ENCODE measurements at places on chromosomes 11 and 22.

DNA sequence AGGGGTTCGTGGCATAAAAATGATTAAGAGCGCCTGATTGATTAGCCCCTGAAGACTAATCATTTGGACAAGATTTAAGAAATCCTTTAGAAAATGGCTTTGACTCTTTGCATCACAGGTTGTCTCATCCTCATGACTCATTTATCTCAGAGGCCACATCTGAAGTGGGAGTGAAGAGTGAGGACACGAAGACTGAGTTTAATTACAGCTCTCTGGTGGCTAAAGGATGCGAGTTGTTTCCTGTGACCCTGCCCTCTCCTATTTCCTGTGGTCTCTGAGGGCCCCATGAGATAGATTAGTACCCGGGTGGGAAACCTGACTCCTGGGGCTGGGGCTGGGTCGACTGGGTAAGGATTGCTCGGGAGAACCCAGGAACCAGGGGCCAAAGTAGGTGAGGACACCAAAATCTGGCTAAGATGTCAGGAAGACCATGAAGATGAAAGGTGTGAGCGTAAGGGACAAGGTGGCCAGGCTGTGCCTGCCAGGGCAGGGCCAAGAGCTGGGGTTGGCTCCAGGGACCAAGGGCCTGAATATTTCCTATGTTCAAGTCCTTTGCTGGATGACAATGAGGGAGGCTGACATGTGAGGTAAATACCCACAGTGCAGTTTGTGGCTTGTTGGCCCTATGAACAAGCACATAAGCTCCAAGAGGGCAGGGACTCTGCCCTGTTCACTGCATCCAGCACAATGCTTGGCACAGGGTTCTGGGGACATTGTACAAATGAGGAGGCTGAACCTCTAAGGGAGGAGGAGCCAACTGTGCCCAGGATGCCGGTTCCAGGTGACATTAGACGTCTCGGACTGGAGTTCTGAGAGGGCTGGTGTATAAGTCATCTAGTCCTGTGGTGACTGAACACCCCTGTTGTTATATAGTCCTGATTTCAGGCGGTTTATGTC is 3.6 kb downstream of the OTOG start:
- DNase-seq: no peak

- DNase-seq: no peak
Measured at GRCh38 chr11:88015170-88015569, 160.1 kb downstream of the RAB38 start.

GRCh38 chr11:36487619-36488018 is 22.5 kb downstream of the TRAF6 start:
- DNase-seq: no peak

DNA sequence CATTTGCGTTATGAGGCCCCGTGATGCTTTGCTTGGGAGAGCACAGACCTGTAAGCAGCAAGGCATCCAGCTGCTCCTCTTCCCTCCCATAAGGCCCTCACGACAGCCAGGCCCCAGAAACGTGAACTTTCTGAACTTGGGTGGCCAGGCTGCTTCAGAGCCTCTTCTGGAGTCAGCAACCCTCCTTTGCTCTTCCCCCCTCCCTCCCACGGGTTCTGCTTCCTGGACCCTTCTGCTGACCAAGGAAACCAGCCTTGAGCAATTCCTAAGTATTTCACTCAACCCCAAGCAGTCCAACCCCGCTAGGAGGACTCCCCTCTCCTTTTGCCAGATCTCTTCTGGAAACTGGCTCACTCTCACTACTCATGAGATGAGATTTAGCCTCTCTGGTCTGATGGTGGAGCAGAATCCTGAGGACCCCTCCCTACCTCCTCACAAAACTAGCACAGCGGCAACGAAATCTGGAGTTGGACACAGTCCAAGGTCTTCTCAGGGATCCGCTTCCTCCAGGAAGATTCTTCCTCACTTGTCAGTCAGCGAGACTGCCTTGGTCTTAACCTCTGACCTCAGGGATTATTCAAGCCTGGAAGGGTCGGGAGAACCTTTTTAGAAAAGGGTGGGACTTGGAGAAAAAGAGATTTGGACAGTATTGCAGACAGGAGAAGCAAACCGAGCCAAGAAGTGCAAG is 86.2 kb downstream of the UBASH3B start:
- no peak for DNase-seq

DNA sequence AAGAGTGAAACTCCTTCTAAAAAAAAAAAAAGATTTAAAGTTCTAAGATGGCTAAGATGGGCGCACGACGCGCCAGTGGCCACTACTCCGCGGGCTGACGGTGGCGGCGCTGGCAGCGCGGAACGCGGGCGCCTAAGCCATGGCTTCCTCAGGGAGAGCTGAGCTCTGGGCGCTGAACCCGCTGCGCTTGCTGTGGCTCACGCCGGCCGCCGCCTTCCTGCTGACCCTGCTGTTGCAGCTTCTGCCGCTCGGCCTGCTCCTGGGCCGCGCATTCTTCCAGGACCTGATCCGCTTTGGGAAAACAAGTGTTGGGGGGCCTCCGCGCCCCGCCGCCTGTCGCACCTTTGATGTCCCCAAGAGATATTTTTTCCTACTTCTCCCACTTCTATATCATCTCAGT is 19.5 kb downstream of the OOSP3 start:
- no peak for DNase-seq

DNA sequence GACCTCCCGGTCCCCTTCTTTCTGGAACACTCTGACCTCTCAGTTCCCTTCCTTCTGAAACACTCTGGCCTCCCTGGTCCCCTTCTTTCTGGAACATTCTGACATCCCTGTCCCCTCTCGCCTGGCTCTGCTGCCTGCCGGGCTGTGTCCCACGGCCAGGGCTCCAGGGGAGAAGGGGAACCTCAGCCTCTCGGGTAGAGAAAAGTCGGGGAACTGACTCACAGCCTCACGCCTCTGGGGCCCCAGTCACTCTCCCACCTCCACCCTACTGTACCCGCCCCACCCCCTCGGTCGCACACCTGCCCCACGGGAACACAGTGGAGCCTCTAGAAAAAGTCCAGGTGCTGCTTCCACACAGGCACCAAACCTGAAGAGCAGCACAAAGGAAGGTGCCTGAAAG is 93.3 kb downstream of the BRD1 start:
- no peak for DNase-seq

GRCh38 chr11:132217856-132218255 is 847.4 kb downstream of the NTM start:
- DNase-seq: no peak

GRCh38 chr11:26551186-26551801 is 20.8 kb downstream of the MUC15 start:
- DNase-seq: no peak

- no peak for DNase-seq
Measured at GRCh38 chr11:69974528-69974927, 103.6 kb upstream of the ANO1 start.

- DNase-seq: no peak
Measured at GRCh38 chr11:96222102-96222501, 120.9 kb downstream of the MAML2 start.

DNA sequence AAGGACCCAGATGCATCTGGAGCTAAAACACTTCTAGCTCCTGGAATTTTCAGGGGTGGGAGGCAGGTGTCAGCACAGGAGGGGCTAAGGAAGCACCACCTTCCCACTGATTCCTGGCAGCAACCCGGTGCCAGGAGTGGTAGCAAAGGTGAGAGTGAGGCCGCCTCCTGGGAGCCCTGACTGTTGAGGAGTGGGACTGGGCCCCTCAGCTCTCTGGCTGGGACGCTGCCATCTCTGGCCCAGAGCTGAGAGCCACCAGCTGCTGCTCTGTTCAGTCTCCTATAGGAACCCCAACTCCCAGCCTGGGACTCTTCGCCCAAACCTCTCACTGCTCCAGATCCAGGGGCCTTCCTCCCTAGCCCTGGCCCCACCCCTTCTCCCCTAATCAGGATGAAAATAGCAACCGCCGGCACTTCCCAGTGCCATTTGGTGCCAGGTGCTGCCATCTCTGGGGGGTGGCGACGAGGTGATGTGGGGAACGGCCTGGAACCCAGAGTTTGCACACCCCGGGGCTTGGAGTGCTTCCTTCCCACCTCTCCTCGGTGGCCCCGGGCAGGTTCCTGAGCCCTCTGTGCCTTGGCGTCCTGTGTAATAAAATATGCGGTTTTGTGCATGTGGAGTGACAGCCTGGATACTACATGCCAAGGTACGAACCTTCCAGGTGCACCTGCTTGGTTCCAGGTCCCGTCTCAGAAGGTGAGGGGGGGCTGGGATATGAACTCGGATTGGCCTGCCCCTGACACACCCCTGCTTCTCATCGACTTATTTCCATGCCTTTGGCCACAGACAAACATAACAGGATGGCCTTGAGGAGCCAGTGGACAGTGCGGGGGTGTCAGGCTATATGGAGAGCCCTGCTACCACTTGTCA is 35.7 kb upstream of the CELSR1 start:
- no peak for DNase-seq

- DNase-seq: no peak
Measured at GRCh38 chr11:27242591-27242990, 120.4 kb downstream of the CCDC34 start.

DNA sequence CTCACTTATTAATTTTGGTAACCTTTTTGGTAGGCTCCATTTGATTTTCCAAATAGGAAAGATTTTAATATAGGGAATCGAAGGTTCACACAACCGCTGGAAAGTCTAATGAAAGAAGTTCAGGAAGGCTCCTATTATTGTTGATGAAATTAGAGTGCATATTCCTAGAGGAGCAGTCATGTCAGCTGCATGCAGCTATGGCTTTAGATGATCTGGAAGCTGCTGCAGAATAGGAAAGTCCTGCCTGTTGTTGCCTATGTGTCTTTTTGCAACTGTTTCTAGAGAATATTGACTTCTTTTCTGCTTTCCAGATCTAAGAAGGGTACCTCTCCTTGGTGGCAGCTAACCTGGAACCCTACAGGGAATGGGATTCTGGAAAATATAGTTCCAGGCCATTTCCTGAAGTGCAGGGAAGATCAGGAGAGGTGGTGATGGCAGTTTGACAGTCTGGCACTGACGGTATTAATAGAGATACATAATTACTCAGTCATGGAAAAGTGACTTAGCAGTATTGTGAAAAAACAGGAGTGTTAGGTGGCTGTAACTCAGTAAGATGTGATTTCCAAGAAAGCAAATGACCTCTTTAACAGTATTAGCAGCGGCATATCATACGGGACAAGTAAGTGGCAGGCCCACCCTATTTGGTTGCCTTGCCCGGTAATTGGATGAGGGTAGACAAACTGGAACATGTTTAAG is 54.0 kb downstream of the TNRC6B start:
- no peak for DNase-seq

DNA sequence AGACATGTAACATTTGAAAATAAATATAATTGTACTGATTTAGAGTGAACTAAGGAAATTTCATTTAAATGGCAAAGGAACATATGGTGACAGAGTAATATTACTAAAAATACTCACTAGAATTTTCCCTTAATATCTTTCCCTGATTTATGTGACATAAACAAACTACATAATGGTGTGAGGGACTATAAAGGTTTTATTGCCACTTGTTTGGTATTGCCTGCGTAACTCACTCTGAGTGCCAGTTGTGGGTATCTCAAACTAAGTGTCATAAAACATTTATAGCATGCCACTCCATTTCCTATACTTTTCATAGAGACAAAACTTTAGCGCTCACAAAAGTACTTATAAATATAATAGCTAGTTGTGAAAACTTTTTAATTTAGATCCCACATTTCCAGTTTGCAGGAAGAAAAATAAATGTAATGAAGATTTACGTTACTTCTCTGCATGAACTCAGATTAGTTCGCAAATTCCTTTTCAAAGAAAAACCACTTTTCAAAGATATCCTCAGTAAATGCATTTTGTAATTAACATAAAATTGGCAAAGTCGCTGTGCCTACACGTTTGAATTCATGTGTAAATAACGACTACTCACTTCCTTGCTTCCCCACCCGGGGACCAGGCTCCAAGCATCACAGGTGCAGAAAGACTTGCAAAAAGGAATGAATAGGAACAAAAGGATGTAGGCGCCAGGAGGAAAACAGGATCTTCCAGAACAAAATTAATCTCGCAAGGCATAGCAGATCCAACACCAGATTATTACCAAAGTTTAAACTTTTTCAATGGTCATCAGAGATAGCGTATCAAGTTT is 1.6 kb upstream of the QSER1 start:
- no peak for DNase-seq

- peak; percentile 85 for DNase-seq
Measured at GRCh38 chr11:12331239-12331874, 46.0 kb upstream of the PARVA start.

DNA sequence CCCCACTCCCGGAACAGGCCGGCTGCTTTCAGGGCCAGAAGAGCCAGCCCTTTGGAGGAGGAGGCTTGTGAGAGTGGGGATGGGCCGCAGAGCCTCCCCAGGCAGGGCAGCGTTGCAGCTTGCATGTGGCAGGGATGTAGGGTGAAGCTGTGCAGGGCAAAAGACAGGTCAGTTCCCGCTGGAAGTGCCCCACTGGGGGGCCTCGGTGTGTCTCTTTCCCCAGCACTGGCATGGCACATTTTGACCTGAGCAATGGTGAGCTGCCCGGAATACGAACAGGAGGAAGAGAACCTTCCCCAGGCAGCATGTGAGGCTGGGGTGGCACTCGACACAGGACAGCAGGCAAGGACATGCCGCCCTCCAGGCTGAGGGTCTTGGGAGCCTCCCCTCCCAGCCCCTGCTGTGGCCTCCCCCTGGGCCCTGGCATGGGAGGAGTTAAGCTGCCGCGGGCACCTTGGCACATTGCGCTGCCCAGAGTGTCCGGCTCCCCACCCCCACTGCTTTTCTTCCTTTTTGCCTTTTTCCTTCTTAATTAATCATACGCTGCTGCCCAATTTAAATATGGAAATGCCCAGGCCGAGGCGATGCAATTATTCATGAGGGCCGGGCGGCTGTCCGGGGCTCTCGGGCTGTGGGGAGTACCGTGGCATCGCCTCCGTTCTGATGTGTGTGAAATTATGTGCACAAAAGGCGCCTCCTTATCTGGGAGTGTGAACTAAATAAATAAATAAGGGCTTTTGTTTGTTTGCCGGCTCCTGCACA is 76.0 kb upstream of the WNT7B start:
- DNase-seq: no peak

DNA sequence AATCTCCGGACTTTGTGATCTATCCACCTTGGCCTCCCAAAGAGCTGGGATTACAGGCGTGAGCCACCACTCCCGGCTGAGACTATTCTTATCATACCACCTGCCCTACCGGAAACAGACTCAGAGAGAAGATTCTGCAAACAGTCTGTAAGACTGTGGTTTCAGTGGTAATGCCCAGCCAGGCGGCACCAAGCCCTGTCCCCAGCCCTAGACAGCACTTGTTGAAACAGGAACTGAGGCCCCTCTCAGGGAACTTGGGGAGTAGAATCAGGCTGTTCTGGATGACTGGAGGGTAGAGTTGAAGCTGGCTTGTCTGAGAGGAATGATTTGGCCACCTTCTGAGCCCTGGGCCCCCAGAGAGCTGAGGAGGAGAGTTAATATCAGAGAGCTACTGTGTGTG is 1.3 kb upstream of the INSC start:
- no peak for DNase-seq

- no peak for DNase-seq
Measured at GRCh38 chr22:36921309-36922104, 8.1 kb downstream of the CSF2RB start.

DNA sequence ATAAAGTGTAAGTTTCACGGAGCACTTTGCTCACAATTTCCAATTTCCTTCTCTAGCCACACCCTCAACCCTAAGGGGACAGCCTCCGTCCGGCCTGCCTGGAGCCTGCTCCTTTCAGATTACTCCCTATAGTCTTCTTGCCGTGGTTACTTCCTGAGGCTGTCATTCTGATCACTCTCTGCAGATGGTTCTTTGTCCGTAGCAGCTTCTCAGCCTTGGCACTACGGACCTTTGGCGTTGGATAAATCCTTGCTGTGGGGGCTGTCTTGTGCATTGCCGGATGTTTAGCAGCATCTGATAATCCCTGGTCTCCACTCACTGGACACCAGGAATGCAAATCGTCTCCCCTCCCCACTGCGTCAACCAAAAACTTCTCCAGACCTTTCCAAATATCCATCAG is 447.5 kb upstream of the KIRREL3 start:
- DNase-seq: no peak

Measured in type B pancreatic cell (in vitro differentiated cells).